ENCODE measurements at places on chromosomes 1 and 21.
A peak's percentile ranks its signal among the peaks of the same experiment; 100 is the strongest.

GRCh38 chr1:96481409-96481808, 240.2 kb upstream of the PTBP2 start:
- DNase-seq: no peak

- DNase-seq: no peak
Observed at GRCh38 chr1:210074904-210075303, 136.9 kb downstream of the SYT14 start.

DNA sequence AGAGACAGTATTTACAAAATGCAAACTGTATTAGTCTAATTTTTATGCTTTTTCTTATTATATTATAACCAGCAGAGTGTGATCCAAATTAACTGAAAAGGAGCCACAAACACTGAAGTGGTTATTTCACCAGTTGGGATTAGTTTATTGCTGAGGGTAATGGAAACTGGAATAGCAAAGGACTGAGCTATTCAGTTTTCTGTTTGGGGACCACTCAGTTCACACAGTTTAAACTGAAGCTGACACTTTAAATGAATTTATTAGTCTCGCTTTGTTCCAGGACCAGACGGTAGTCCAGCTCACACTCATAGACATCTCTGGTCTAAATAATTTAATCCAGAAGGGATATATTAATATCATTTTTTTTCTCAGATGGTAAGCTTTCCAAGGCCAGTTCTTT, 410.7 kb downstream of the LTN1 start:
- no peak for DNase-seq

- DNase-seq: no peak
Observed at GRCh38 chr1:118989006-118989815, 1.1 kb upstream of the TBX15 start.

DNA sequence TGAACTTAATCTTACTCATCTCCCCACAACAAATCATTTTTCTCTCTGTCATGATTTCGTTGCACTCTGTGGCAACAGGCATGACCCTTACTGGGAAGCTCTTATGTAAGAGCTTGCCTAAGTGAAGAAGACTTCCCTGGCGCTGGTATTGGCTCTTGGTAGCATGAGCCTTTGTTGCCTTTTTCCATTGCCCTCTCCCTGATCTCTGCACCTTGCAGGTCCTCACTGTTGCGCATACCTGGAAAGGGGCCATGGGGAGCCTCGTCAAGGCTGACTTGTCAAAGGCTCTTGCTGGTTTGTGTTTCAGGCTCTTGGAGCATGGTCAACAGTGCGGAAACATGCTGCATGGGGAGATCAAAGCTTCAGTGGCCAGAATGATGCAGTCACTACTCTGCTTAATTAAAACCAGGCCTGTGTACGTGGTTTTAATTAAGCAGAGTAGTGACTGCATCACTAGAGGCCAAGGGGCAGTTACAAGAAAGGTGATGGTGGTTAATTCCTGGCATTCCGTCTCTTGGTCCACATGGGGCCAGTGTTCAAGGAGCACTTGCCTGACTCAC, 141.3 kb downstream of the SPATA46 start:
- no peak for DNase-seq

GRCh38 chr1:184270556-184270955, 116.3 kb upstream of the C1orf21 start:
- no peak for DNase-seq

DNA sequence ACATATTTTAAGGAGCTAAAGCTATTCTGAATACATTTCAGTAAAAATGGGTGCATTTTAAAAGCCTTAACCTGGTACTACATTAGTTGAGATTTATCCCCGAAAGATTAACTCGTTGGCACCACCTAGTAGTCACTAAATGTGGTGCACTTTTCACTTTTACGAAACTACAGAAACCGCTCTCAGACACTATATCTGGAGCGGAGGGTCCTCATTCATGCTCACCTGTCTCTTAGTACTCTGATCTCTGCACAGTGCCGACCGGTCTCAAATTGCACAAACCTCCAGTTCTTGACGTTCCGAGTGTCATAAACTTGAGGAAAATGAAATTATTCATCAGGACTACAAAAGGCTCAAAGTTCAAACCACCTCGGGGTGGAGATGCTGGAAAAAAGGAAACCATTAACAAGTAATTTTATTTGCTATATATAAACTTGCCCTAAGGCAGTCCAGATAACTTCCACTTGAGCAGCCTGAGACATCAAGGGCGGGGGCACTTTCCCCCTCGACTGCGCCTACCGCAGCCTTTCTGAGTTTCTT, 722 bp downstream of the LZIC start:
- peak; percentile 82 for DNase-seq

- DNase-seq: no peak
Observed at GRCh38 chr1:245588116-245588639, 433.4 kb downstream of the KIF26B start.

GRCh38 chr1:236016782-236017400, 48.0 kb downstream of the NID1 start:
- DNase-seq: no peak

GRCh38 chr1:20486457-20487235, 636 bp upstream of the CAMK2N1 start:
- DNase-seq: no peak

GRCh38 chr1:3817821-3818597, 21.7 kb upstream of the LRRC47 start:
- no peak for DNase-seq

DNA sequence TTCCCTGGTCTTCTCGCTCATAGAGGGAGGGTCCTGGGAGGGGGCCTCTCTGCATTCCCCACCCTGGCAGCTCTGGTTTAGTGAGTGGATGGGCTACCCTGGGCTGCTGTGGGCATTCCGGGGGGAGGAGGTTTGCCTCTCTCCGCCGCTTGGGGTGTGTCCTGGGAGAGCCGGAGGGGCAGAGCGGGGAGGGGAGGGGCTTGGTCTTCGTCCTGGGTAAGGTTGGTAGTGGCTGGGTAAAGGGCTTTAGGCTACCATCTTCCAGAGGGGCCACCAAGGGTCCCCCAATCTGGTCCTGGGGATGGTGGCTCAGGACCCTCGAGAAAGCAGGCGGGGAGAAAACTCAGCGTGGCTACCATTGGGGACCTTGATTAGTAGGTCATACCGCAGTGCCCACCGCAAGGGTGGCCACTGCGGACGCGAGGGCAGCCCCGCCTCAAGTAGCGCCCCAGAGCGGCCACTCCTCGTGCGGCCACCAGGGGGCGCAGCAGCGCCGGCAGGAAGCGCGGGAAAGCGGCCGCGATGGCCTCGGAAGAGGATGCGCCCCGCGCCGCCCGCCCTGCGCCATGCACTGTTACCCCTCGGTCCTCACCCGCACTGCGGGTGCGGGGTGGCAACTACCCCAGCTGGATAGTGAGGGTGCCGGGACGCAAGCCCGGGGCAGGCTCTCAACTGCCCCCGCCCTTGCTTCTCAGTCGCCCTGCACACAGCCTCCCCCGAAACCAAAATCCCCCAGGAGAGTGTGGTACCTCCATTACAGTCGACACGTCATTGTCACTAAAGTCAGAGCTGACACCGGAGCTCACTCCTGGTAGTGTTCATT, 44.1 kb upstream of the SLC25A33 start:
- DNase-seq: peak; percentile 33

DNA sequence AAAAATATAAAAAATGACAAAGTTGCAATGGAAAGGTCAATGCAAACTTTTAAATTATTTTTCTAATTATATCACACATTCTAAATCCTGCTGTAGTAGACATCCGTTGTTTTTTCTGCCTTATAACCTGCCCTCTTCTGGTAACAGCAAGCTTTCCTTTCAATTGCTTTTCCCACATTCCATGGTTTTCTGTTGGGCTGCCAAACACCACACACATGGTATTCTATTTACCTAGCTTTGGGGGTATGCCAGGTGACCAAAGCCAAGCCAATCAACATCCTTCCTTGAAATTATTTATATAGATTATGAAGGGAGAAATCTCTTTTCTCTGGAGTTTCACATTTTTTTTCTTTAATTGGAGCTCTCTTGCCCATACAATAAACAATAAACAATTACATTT, 3.4 kb upstream of the LAMC1 start:
- DNase-seq: no peak

DNA sequence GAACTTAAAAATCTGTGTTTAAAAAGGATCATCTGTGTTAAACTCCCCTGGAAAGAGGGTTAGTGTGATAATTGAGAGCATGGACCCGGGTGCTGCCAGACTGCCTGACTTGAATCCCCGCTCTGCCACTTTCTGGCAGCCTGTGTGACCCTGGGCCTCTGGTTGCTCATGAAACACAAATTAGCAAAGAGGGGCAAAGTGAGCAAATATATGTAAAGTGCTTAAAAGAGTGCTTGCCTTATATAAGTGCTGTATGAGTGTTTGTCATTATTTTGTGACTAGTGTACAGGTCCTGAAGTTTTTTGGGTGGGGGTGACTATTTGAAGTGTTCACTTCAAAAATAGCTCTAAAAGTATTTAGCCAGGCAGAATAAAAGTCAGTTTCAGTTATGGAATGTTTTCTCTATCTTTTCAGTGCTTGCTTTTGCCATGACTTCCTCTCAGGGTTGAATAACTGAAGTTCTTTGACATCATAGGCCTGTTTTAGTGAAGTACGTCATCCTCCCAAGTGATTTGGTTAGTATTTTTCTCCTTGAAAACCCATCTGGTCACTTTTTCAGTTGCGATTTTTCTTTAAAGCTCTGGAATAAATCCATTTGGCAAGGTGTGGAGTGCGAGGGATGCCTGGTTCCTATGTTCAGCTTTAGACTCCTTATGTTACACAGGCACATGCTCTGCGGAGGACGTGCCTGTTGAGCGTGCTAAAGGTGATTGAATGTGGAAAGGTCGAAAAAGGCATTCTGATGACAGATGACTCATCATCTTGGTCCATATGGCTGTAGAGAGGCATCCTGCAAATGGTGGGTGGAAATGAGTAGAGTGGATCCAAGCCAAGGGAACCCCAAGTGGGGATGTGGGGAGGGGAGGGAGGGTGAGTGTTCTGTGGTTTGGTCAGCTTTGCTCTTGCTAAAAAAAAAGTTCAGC, 47.8 kb downstream of the AK4 start:
- DNase-seq: no peak

GRCh38 chr1:7902478-7903085, 38.1 kb downstream of the TNFRSF9 start:
- DNase-seq: peak; percentile 72

GRCh38 chr1:182325339-182325738, 66.3 kb downstream of the GLUL start:
- DNase-seq: no peak

DNA sequence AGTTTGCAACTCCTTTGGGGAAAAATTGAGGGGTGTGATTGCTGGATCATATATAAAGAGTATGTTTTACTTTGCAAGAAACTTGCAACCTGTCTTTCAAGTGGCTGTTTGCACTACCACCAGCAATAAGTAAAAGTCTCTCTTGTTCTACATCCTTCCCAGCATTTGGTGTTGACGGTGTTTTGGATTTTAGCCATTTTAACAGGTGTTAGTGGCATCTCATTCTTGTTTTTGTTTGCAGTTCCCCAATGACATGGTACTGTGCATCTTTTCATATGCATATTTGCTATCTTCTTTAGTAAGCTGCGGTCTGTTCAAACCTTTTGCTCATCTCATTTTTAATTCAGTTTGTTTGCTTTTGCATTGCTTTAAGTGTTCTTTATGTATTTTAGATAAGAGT, 535.5 kb downstream of the LRRIQ3 start:
- DNase-seq: no peak

DNA sequence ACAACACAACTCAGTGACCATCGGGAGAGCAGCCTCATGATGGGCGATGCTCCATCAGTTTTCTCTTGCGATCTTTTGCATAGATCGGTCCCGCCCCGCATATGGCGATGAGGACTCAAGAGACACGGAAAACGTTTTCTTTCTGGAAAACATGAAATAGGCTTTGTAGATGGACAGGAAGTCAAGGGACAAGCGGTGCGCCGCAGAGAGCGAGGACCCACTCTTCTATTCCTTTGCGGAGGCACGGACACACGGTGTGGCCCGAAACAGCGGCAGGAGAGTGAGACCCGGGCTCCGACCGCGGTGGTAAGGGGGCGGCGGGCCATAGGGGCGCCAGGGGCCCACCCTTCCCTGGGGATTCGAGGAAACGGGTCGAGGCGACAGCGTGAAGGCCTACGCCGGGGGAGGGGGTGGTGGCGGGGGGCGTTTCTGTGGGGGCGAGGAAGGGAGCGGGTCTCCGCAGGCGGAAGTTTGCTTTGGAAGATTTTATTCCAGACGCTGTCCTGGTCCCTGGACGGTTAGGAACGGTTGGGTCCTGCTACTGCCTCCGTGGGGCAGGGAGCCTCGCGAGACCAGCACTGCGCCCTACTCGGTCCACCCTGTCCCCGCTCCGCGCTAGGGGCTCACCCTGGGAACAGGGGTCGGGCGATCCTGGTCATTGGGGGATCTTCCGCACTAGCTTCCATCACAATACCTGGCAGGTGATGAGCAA, 796 bp upstream of the TDRKH start:
- no peak for DNase-seq
